ENCODE measurements at places on chromosomes 4 and X.
A peak's percentile ranks its signal among the peaks of the same experiment; 100 is the strongest.

GRCh38 chr4:36812149-36812548 is 432.4 kb upstream of the NWD2 start:
- DNase-seq: no peak

DNA sequence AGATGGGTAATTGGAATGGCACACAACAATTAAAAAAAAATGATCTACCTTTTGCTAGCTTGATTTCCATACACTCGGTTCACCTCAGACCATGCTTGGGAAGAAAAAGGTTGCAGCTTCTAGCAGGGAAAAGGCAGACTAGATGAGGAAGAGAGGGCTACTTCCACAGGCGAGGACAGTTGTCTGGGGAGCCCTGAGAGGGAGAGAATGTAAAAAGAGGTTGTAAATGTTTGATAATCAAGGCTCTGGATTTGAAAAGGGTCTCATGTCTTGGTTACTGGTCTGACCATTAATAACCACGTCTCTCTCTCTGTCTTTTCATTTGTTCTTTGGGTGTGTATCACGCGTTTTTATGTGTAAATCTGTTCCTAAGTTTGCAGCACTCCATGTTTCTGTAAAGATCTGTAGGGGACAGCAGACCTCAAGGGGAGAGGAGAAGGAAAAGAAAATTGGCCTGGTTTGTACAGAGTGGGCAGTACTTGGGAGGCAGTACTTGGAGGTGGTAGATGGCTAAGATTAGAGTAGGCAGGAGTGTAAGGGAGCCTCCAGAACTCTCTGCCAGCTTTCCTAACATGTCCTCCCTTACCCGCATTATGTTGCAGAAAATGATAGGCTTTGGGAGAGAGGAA is 750 bp downstream of the ARMCX5 start:
- no peak for DNase-seq

- no peak for DNase-seq
Measured at GRCh38 chr4:75997081-75997480, 6.3 kb upstream of the SDAD1 start.

- DNase-seq: no peak
Measured at GRCh38 chr4:52410971-52411370, 248.1 kb downstream of the USP46 start.

GRCh38 chr4:96974295-96974694 is 1134.4 kb downstream of the PDHA2 start:
- no peak for DNase-seq

DNA sequence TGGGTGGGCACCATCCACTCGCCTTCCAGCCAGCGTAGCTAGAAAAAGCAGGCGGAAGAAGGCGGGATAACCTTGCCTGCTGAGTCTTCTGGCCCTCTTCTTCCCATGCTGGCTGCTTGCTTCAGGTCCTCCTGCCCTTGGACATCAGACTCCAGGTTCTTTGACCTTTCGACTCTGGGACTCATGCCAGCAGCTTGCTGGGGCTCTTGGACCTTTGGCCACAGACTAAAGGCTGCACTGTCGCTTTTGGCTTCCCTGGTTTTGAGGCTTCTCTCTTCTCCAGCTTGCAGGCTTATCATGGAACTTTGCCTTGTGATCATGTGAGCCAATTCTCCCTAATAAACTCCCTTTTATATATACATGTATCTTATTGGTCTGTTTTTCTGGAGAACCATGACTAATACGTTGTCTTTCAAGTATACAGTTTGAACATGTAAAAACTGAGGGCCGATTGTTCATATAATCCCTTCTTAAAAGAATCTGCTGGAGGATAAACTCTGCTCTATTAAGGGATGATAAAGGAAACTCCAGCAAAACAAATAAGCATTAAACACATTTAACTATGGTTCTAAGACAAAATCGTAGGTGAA is 116.6 kb upstream of the LCORL start:
- no peak for DNase-seq

DNA sequence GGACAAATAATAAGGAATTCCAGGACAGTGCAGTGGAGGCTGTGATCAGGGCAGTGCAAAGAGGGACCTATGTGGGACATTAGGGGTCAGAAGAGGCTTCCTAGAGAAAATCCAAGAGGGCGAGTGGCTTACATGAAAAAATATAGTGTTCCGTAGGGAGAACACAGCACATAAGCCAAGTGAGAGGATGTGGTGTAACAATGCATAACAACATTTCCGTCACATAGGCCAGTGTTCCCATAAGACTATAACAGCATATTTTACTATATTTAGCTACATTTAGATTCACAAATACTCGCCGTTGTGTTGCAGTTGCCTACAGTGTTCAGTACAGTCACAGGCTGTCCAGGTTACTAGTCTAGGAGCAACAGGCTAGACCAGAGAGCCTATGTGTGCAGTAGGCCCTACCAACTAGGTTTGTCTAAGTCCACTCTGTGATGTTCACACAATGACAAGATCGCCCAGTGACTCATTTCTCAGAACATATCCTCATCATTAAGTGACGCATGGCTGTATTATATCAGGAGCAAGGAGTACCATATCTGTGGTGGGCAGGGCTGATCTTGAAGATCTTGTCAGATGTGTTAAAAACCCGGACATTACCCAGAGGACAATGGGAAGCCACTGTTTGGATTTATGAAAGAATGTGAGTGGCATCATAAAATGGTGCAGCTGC is 74.0 kb upstream of the TBL1X start:
- DNase-seq: no peak

GRCh38 chr4:81196126-81196650 is 18.8 kb downstream of the PRKG2 start:
- no peak for DNase-seq

DNA sequence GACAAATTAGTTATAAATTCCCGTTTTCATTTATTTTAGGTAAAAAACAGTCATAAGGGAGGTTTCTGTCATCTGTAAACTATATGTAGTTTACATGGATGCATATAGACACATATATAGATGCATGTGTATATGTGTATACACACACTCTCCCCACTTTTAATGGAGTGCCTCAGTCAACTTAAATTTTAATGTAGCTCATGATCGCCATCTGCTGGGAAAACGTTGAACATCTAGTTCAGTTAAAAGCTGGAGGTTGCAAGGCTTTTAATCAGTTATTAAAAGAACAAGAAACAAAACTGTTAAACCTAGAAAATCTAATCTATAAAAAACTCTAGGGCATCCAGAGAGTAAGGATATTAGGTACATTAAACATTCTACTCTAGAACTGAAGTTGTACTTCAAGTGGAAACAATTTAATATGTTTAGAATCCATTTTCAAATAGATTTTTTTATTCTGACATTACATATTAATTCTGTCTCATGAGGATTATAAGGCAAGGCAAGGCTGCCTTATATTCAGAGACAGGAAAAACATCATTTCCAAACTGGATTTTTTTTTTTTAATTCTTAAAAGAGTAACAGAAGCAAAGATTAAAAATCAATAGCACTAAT is 122.6 kb downstream of the SHISA3 start:
- no peak for DNase-seq

GRCh38 chr4:185859111-185859510 is 47.1 kb upstream of the SORBS2 start:
- no peak for DNase-seq

- DNase-seq: no peak
Measured at GRCh38 chr4:143184217-143184502, 557 bp upstream of the USP38 start.

DNA sequence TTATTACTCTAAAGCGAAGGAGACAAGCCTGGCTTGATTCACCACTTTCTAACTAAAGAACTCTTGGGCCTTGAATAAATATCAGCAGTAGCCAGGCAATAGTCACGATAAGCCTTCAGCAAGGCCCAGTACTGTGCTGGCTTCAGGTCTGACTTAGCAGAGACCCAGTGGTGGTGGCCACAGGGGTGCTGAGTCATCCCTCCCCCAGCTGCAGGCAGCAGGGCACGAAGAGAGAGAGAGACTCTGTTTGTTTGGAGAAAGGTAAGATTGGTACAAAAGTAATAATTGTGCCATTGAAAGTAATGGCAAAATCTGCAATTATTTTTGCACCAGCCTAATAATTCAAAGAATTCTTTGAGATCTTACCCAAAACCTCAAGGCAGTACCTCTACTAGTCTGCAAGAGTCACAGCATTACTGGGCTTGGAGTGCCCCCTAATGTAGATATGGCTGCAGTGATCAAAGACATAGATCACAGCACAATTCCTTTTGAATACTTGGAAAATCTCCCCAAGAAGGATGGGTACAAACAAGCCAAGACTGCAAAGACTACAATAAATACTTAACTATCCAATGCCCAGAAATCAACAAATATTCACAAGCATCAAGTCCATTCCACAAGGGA is 159.5 kb upstream of the USP38 start:
- DNase-seq: no peak

- DNase-seq: no peak
Measured at GRCh38 chr4:96379524-96379923, 539.6 kb downstream of the PDHA2 start.

GRCh38 chr4:56026596-56026995 is 77.9 kb downstream of the CEP135 start:
- no peak for DNase-seq

- DNase-seq: no peak
Measured at GRCh38 chr4:138961664-138962063, 53.9 kb upstream of the NOCT start.

DNA sequence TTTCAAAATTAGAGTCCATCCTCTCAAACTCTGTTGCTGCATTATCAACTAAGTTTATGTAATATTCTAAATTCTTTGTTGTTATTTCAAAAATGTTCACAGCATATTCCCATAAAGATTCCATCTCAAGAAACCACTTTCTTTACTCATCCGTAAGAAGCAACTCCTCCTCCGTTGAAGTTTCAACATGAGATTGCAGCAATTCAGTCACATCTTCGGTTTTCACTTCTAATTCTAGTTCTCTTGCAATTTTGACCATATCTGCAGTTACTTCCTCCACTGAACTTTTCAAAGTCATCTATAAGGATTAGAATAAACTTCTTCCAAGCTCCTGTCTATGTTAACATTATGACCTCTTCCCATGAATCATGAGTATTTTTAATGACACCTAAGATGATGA is 216.6 kb upstream of the SLC7A11 start:
- no peak for DNase-seq

GRCh38 chr4:99054428-99054994 is 34.1 kb downstream of the ADH5 start:
- DNase-seq: peak; percentile 37

- no peak for DNase-seq
Measured at GRCh38 chrX:5724123-5724522, 504.5 kb downstream of the NLGN4X start.

DNA sequence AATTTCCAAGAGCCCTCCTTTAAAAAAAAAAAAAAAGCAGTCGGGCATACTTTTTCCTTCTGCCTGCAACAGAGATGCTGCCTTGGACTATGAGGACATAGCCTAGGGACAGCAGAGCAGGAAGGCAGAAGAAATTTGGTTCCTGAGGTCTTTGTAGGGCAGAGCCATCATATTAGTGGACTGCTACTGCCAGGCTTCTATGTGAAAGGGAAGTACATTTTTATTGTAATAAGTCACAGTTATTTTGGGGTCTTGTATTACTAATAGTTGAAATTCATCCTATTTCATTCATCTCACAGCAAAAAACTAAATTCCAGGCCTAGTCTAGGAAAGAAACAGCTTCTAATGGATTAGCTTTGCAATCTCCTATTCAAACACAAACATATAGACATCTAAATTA is 211.2 kb downstream of the NSUN7 start:
- no peak for DNase-seq

DNA sequence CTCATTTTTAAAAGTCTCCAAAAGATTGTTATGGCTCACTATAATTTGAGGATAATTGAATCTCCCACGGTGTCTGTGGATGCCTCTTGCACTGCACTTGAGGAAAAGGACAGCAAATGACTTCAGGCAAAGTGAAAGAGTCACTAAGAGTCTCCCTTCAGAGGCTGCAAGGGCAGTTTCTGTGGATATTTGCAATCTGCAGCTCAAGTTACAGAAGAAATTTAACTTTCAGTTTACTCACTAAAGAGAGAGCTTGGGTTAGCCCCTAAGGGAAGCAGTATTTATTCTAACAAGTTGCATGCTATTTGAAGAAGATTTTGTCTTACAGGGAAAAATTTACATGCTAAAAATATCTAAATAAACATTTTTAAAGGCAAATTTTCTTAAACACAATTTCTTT is 912.0 kb upstream of the TENM3 start:
- DNase-seq: no peak

DNA sequence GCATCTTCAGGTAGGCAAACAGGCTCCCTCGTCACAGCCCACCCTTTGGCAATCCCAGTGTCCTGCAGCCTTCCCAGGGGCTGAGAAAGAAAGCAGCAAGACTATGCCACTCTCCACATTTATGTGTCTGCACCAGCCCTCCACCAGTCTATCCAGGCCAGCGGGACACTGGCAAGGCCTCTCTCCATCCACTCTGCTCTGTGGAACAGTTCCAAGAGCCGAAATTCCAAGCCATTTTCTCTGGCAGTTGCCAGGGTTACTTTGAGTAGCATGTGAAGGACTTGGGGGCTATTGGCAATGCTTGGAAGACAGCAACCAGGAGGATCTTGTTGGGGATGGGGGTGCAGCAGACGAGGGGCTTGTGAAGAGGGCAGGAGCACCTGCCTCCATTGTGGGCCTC is 52.1 kb downstream of the TSC22D3 start:
- no peak for DNase-seq

- DNase-seq: no peak
Measured at GRCh38 chr4:69848028-69848427, 11.9 kb downstream of the SULT1E1 start.

DNA sequence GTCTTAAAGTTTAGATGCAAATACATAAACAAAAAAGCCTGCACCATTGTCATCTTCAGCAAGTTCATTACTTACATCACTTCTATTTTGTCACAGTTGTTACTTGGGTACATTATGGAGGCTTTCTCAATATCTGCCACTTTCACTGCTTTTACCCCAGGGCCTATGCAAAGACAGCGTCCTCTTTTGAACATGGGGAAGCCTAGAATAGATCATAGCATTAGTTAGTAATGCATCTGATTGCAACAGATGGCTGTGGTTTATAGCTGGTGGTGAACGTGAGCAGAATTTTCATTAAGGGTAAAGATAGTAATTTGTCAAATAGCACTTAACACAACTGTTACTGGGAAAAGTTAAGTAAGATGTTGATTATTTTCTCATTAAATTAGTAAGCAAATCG is 729 bp downstream of the CXCL11 start:
- no peak for DNase-seq

GRCh38 chr4:161438096-161438495 is 725.7 kb downstream of the FSTL5 start:
- DNase-seq: no peak

DNA sequence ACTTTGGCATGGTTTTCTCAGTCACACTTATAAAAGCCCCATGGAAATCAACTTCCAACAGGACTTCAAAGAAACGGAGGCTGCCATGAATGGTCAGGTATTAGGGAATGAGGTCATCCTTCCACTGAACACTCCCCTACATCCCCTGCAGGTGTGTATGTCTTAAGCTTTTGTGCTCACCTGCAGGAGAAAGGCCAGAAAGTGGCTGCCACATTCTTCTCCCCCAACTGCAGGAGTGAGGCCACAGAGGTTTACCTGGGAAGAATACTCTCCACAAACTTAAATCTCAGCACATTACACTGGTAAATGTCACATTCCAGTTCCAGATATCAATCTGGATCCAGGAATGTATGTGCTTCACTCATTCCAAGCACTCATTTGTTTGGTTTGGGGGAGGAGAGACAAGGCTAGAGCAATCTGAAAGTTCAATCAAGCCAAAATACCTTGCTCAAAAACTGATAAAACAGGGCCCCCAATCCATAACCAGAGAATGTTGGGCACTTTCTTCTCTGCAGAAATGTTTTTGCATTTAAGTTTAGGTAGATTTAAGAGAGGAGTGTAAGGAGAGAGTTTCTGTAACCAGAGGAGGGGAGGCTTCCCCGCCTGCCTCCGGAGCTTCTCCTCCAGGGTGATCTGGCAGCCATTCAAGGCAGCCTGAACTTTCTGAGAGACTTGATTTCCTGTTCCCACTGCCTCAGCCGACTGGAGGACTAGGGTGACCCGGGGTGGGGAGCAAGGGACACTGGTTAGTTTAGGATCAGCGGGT is 15.4 kb downstream of the FAM9C start:
- DNase-seq: no peak

Measured in T-helper 2 cell (primary cell).